Karpas-422 (cell line): ENCODE measurements at places on chromosomes 6 and 20. TPM values are rescaled to one million over a fixed set of nuclear protein-coding genes. Genes with fewer than 3 reads are reported as not detected.

The OPRM1 gene
- not detected in 2 replicates for total RNA-seq

The PRPH2 gene
- total RNA-seq = not detected in 2 replicates

The MCUR1 gene
- total RNA-seq = 17.9 and 30.8 TPM in 2 replicates

The MROH8 gene
- total RNA-seq = 1.3 and 1.9 TPM in 2 replicates

The MYLK4 gene
- total RNA-seq = 0.07 and 0.78 TPM in 2 replicates

GRCh38 chr20:42572320-42573016 is 617.2 kb downstream of the PTPRT start:
- no peaks in the 10 kb centered on the region for H3K27me3 ChIP-seq
- no peaks in the 10 kb centered on the region for H3K36me3 ChIP-seq
- DNase-seq = no peak
- no peak overlapping the region for H3K4me3 ChIP-seq

The LCA5 gene
- not detected in 2 replicates for total RNA-seq

The MAN1A1 gene
- 0.43 and 0.48 TPM in 2 replicates for total RNA-seq
